ENCODE measurements at places on chromosomes 7 and 10.

DNA sequence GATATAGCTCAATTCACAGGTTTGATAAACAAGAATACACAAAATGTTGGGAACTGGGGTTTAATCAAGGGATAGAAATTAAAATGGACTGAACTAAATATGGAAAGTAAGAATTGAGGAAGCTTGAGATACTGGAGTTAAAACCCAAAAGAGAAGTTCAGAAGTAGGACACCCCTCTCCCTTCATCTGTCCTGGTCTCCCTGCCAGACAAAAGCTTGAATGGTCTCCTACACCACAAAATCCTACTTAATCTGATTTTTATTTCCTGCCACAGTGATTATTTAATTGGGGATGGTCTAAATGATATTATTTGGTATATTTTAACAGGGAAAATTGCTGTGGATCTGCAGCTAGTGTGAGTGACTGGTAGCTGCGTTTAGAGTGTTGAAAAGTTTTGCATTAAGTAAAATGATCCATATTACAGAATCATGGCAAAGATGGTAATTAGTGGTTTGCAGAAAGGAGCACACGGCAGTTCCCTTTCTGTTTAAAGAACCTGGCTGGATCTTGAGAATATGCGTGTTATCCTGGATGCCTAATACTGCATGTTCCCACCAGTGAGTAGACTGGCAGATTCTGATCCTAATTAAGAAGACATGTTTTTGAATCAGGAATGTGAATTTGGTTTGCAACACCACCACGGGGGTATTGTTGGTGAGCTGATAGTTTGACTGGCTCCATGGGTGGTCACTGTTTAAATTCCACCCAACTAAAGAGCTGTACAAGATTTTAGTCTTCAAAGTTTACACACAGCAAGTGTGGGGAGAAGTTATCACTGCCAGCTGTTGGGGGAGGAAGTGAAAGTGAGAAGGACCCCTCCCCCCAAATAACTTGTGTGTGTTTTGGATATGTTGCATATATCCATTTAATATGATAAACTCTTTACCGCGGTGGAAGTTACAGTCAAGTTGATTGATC is 5.5 kb downstream of the RBM20 start:
- DNase-seq = no peak

DNA sequence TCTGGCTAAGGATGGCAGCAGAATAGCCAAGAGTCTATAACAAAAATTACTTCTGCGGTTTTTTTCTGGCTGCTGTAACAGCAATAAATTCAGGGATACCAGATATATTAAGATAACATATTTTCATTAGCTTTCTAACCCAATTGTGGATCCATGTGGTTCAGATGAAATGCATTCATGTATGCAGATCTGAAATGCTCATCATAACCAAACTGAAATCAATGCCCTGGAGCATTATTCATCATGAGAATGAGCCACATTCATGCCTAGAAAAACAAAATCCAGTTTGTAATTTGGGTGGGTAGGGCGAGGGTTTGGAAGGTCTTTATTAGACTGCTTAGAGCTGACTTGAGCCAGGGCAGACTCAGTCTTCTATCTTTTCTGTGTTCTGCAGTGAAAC is 69.8 kb upstream of the SEMA3A start:
- no peak for DNase-seq

- no peak for DNase-seq
These were observed 33.2 kb upstream of the MKRN1 start for GRCh38 chr7:140512317-140513000.

GRCh38 chr10:33927347-33927746 is 592.9 kb upstream of the NRP1 start:
- DNase-seq = no peak

- DNase-seq = no peak
These were observed 14.6 kb upstream of the DRGX start for GRCh38 chr10:49410365-49411074.

DNA sequence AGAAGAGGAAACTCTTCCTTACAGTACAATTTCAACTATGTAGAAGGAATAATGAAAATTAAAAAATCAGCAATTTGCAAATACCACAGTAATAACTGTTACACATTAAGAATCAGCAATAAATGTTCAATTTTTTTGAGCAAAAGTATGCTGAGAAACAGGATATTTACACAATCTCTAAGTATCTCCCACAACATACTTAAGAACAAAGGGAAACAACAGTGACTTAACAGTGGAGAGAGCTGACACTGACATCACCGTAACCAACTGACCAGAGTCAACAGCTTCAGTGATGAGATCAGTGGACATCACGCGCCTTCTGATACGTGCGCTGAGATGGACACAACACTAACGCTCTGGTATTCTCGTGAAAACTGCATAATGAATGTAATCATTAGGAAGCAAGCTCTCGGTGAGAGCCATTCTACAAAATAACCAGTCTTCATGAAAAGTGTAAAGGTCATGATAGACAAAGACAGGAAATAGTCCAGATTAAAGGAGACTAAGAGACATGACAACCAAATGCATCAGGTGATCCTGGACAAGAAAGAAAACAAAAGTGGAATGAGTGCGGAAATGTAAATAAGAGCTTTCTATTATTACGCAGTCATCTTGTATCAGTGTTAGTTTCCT is 82.6 kb downstream of the PIP4K2A start:
- no peak for DNase-seq

GRCh38 chr10:92914478-92915325 is 66.4 kb downstream of the EXOC6 start:
- peak; percentile 56 for DNase-seq

All from ecto neural progenitor cell (in vitro differentiated cells).